Activated effector memory CD4-positive, alpha-beta T cell treated with Interleukin-2 at 50 U/mL for 16 hours (primary cell): ENCODE measurements at places on chromosomes 5 and 9.

DNA sequence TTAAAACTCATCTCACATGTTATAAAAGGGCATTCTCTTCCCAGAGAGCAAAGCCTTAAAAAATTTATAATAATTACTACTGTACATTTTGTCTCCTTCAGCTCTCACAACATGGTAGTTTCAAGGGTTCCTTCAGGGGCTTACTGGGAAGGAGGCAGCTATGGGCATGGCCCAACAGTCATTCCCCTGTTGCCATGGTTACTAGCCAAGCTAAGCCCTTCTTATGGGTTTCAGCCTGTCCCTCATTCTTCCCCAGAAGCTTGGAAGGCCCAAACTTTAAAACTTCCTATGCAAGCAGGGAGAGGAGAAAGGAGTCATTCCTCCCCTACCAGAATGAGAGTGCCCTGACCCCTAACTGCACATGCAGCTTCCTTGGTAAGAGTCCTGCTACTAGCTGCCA lies 82.2 kb upstream of the CNTLN start:
- DNase-seq = no peak

DNA sequence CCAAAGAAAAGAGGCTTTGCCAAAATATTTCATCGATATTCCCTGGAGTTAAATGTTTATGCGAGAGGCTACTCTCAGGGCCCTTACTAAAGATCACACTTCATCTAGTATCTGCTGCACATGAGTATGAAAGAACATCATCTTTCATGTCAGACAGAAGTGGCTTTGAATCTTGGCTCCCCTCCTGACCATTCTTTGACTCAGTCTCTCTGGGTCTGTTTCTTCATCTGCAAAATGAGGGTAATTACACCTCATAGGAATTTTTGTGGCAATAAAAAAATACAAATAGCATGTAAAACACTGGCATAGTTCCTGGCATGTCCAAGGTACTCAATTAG lies 58.1 kb downstream of the SLIT3 start:
- DNase-seq = no peak

DNA sequence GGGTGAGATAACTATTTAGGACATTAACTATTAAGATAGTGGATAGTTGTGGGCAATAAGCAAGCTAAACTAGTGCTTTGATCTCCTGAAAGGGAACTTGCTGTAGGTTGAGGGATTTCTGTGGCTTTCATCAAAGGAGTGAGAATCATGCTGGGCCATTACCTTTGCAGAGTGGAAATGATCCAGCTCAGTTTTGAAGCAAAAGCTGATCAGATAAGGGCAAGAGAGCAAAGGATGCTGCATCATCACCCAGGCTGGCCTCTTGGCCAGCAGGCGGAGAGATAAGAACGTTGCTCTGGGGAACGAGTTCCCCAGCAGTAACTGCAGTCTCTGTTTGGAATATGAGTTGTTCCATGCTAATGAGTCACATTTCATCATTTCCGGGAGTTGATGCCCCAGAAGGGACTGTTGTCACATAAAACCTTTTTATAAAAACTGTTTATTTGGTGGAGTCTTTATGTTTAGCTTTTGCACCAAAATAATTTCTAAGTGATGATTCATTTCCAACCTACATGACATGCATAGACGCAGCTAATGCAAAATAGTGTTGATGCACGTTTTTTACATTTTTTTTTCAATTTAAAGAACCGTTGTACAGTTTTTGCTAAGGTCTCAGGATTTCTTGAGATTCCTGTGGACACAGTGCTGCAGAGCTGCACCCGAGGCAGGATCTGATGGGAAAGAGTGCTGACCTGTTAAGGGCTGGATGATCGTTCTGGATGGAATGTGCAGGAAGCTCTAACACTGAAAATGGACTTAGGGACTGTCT lies 99.3 kb downstream of the ACTBL2 start:
- DNase-seq = peak; percentile 1

GRCh38 chr5:130975299-130975698 lies 189.8 kb downstream of the HINT1 start:
- DNase-seq = no peak

GRCh38 chr9:136147038-136147889 lies 28.6 kb upstream of the TMEM250 start:
- no peak for DNase-seq

GRCh38 chr9:120161776-120162175 lies 418.2 kb downstream of the CDK5RAP2 start:
- DNase-seq = no peak

DNA sequence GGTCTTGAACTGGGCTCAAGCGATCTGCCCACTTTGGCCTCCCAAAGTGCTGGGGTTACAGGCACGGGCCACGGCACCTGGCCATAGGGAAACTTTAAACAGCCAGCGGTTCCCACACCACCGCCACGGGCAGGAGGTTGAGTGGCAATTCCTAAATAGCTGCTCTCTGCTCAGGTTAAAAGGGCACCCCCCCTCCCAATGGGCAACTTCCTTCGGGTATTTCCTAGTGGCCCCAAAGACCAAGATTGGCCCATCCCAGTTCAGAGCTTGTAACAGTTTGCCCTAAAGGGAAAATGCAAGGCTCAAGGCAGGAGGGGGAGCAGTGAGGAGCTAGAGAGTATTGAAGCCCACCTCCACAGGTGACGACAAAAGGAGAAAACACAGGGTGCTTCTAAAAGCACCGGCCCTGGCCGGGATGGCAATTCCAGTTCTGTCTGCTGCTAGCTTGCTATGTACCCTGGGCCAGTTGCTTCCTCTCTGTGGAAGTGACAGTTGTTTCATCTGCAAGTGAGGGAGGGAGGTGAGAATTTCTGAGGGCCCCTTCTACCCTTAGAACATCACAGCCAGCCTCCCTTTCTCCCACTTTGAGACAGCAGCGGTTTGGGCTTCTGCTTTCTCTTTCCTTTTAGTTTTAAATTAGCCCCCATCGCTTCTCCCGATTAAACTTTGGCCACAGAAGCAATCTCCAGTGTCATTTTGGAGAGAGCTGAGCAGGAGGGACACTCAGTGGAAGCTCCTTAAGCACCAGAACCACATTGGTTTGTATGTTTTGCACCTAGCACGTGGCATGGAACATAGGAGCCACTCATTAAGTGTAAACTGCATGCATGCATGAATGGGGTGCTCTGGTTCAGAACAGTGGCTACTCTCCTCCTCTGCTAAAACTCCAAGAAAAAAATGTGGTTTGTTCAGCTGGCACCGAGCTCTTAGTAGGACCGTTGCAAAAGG lies 17.3 kb upstream of the TNIP1 start:
- no peak for DNase-seq

DNA sequence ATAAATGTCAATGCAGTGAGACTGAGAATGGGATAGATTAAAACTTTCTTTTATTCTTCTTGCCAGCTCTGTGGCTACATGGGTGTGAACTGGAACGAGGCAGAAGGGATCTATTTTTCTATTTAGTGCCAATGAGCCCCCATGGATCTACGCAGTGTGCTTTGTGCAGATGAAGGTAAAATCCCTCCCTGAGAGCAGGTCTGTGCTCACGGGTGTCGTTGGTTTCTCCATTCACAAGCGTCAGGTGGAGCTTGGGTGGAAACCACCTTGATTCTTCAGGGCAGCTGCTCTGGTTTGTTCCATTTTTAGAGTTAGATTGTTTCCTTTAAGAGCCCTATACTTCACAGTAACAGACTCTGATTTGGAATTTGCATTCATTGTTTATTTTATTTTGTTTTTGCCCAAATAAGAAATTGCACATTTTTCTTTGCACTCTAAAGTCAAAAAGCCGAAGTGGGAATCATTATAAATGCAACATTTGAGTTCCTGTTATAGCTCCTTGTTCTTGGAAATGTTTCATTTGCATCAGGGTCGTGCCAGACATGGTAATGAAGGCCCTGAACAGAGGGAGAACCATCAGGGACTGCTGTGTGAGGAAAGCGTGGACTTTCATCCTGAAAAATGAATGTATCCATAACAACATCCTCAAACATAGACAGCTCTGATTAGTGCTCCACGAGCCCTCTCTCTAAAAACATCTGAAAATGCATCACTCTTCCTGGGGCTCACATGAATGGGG lies 31.1 kb upstream of the BICD2 start:
- no peak for DNase-seq

GRCh38 chr5:87746341-87746740 lies 333.6 kb upstream of the CCNH start:
- no peak for DNase-seq

- no peak for DNase-seq
Observed at GRCh38 chr9:135789838-135790291, 87.9 kb downstream of the KCNT1 start.

DNA sequence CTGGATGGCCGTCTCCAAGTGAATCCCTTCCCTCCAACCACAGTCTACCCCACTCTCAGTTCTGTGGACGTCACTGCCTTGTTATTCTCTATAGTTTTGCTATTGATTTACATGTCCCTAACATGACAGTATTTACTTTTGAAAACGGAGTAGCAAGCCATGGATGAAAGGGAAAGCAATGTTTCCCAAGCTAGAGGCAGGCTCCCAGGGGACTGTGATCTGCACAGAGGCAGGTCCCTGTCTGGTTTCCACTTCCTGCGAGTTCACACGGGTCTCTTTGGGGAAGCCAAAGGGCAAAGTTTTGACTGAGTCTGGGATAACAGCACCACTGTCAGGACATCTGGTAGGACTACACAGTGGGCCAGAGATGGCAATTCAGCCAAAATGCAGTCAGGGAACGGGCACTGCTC lies 12.7 kb downstream of the C9orf153 start:
- DNase-seq = no peak

DNA sequence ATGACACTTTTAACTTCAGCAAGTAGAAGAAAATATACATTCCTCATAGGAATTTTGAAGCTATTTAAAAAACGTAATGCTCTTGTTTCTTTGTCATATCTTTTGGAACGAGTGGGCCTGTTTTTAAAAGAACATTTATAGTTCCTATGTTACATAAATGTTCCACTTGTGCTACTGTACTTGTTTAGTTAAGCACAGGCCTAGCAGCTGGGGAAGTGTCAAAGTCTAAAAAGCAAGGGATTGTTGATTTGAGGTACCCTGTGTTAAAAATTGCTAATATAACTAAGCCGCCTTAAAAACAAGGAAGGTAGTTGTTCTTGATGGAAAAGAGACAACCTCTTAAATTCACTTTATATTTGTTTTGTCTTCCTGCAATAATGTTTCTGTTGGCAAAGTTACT lies 27.2 kb upstream of the ELL2 start:
- no peak for DNase-seq

GRCh38 chr5:174325431-174325830 lies 279.9 kb downstream of the NSG2 start:
- DNase-seq = no peak

DNA sequence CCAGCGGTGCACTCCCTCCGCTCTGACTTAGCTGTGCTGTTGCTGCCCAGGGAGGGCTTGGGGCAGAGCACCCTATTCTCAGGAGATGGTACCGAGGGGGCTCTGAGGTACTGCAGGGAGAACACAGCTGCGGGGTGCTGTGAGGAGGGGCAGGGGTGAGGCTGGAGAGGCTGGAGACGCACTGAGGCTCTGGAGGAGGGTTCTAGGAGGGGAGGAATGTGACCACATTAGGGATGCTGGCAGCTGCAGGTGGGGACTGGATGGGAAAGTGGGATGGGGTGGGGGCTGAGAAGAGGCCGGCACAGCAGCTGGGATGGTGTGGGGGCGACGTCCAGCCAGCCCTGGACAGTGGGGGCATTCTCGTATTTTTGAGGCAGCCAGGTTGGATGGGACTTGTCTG lies 20.9 kb downstream of the NCS1 start:
- DNase-seq = no peak

- DNase-seq = no peak
Observed at GRCh38 chr5:53249529-53250200, 140.1 kb upstream of the MOCS2 start.
